ENCODE measurements at places on chromosomes 1 and 21.

- no peak for DNase-seq
Observed at GRCh38 chr1:1543706-1544099, 3.3 kb upstream of the TMEM240 start.

DNA sequence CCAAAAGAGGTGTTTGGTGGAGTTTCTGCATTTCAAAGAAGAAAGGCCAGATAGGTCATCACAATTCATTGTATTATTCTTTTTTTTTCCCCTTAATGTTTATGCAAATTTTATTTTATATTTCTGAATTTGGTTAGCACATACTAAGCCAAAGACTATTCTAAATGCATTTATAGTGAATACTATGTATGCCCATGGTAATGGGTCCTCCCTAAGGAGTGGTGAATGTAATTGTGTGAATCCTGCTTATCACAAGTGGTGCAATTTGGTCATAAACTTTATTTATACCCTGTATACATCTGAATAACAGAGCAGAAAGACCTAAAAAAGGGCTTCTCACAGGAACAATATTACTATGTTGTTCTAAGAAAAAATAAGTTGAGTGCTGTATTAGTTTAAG, 99.1 kb downstream of the CD247 start:
- DNase-seq, result no peak

- no peak for DNase-seq
Observed at GRCh38 chr1:4127592-4128140, 227.6 kb upstream of the C1orf174 start.

GRCh38 chr1:147551036-147551435, 9.7 kb downstream of the BCL9 start:
- no peak for DNase-seq

DNA sequence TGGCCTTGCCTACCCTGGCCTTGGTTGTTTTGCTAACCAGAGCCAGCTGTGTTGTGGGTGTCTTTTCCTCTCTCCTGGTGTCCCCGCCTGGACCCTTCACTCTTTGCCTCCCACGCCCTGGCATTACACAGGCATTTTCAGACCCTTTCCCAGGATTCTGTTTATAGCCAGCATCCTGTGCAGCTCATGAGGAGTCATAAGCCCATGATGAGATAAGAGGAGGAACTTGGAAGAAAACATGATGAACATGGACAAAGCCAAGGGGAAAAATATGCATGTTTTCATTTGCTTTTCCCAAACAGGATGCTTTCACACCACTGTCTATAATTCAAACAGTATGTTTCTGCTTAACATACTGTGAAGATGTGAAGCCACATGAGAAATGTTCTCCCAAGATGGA, 18.7 kb upstream of the WARS2 start:
- peak; percentile 51 for DNase-seq

- no peak for DNase-seq
Observed at GRCh38 chr1:33610864-33611455, 138.5 kb downstream of the ZSCAN20 start.

GRCh38 chr1:234892642-234893041, 236.0 kb downstream of the TOMM20 start:
- no peak for DNase-seq

- DNase-seq, result no peak
Observed at GRCh38 chr1:105591681-105592080, 1464.8 kb upstream of the PRMT6 start.

- DNase-seq, result peak; percentile 54
Observed at GRCh38 chr21:39612233-39613040, at the start of gene B3GALT5. B3GALT5 (plus strand) TSS chr21:39612940; CDS start chr21:39660560, 47,620 bp downstream.

- no peak for DNase-seq
Observed at GRCh38 chr1:158646465-158646864, 40.0 kb downstream of the SPTA1 start.

- DNase-seq, result peak; percentile 67
Observed at GRCh38 chr1:16612332-16613172, 812 bp downstream of the NBPF1 start.

GRCh38 chr21:35924714-35925301, 135.5 kb downstream of the SETD4 start:
- DNase-seq, result peak; percentile 77

- DNase-seq, result no peak
Observed at GRCh38 chr1:109067883-109068282, 7.9 kb downstream of the TAF13 start.

DNA sequence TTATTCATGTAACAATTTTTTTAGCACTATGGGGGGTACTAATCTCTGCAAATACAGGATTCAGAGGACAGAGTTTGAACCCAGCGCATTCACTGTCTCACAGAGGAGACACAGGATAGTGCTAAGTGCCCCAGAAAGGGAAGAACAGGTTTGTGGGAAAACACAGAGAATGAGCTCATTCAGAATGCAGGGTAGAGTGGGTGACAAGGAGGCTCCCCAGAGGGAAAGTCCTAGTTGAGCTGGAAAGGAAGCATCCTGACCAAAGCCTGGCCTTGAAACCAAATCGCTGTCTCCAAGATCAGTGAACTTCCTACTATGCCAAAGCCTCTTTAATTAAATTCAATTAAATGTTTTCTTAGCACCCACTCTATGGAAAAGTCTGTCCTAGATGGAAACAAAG, 19.0 kb upstream of the RGS2 start:
- DNase-seq, result no peak

- no peak for DNase-seq
Observed at GRCh38 chr1:24596401-24596880, 40.6 kb downstream of the NCMAP start.

DNA sequence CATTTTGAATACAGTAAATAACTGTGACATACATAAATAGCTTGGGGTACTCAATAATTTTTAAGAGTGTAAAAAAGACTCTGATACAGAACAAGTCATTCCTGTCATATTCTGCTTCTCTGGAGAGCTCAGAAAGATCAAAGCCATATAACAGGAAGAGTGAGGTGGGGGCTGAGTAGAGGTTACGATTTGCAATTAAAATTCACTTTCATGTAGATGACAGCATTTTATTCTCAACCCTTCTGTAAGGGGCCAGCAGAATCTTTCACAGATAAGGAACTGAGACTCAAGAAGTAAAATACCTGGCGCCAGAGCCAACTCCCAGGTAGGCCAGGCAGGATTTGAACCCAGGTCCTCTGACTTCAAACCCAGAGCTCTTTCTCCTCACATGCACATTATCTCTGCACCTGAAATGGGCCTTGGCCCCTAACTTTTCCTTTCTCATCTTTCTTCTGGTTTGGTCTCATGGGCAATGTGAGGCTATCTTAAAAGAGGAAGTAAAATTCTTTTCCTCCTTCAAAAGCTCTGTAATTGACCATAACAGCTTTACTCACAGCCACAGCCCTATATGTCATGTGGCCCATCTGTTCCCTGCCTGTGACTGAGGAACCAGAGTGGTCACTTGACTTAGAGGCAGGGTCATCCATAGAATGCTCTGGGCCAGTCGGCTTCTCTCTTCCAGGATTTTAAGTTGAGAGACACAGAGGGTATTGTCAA, 80.9 kb upstream of the SYT6 start:
- no peak for DNase-seq

DNA sequence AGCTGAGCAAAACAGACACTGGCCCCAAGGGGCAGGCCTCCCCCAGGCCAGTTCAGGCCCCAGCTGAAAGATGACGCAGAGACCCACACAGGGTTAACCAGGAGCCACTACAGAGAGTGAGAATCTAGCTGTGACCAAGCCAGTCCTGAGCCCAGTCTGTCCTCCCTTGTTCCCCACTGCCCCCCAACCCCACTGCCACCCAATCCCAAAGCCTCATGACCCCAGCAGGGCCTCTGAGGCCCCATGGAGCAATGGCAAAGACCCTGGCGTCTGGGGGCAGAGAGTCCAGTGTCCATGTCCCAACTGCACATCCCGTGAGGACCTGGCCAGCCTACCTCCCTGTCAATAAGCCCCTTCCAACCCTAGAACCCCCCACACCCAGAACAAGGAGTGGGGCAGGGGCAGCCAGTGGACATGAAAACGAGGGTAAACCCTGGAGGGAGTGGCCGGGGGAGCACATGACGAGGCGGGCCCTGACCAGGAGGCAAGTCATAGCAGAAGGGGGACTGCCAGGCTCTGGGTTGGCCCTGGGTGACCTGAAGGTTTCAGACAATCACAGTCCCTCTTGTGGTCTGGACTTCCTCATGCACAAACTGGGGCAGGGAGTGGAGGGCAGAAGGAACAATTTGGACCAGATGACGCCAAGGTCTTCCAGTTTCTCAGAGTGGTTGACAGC, 100.5 kb downstream of the GLIS1 start:
- DNase-seq, result no peak

- DNase-seq, result no peak
Observed at GRCh38 chr1:244082969-244083368, 31.9 kb downstream of the ZBTB18 start.

DNA sequence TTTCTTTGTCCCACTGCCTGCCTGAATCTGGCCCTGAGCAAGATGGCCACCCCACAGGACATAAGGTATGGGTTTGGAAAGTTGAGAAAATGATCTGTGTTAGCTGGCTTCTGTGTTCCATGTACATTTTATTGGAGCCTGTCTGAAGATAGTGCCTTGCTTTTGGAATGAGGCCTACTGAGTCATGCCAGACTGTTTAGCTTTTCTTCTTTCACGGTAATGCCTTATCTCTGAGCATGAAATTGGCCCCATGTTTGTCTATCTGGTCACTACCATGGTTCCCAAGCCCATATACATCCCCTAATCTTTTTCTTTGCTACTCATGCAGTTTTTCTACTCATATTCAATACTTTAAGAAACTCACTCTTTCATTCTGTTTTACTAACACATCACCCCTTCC, 85.1 kb upstream of the LMO4 start:
- peak; percentile 7 for DNase-seq

GRCh38 chr1:215256936-215257679, 174.6 kb downstream of the KCNK2 start:
- peak; percentile 34 for DNase-seq

- no peak for DNase-seq
Observed at GRCh38 chr1:119737040-119737682, 25.4 kb downstream of the PHGDH start.

GRCh38 chr1:182032251-182032650, 29.3 kb downstream of the ZNF648 start:
- DNase-seq, result no peak

DNA sequence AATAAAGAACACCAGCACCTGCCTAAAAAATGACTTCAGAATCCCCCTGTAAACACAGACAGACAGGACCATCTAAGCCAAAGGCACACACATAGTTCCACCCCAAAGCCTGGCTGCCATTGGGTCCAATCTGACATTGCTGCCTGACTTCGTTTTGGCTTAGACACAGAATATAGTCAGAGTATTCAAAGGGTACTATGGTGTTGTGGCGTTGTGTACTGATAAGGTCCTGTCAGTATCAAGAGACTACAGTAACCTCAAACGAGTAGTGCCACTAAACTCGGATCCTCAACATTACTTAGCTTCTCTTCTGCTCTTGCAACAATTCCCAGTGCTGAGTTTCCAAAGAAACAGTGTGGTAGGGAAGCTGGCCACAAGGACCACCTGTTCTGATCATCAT, 169.3 kb upstream of the NR5A2 start:
- DNase-seq, result no peak

DNA sequence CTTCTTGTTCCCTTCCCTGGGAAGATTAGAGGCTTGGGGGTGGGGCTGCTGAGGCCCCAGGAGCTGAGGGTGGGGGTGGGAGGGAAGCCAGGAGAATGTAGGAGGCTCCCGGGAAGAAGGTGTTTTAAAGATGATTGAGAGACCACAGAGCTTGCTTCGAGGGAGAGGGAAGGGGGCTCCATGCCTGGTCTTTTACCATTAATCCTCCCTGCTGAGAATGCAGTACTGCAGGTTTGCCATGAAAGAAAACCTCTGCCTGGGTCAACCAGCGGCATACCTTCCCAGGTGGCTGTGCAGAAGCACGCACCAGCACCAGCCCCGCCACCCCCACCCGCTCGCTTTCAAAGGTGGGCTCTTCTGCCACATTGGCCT, 15.4 kb downstream of the ABCA4 start:
- DNase-seq, result no peak

DNA sequence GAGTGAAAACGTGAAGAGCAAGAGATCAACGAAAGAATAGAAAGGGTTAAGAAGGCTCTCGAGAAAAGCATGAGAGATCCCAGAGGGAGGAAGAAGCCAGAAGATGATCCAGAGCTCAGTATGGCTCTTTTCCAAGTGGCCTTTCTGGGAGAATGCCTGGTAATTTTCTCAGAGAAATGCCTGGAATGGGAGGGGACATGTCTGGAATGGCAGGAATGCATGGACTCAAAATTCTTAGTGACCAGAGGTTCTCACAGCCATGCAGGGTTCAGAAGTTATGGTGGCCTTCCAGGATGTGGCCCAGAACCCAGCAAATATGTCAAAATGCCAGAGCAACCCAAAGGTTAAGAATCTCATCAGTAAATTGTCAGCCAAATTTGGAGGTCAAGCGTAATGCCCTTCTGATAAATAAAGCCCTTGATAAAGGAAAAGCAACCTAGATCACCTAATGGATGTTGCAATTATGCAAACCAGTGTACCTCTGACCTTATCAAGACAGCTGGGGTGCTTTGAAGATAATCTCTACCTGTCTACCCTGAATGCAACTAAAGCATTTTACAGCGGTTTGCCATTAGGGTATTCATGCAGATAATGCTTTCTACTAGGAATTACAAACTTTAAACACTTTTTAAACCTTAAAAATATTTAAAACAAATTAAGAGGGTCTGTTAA, 53.1 kb downstream of the NBPF6 start:
- DNase-seq, result peak; percentile 93

- DNase-seq, result no peak
Observed at GRCh38 chr1:28249866-28250295, 9.4 kb upstream of the SESN2 start.

DNA sequence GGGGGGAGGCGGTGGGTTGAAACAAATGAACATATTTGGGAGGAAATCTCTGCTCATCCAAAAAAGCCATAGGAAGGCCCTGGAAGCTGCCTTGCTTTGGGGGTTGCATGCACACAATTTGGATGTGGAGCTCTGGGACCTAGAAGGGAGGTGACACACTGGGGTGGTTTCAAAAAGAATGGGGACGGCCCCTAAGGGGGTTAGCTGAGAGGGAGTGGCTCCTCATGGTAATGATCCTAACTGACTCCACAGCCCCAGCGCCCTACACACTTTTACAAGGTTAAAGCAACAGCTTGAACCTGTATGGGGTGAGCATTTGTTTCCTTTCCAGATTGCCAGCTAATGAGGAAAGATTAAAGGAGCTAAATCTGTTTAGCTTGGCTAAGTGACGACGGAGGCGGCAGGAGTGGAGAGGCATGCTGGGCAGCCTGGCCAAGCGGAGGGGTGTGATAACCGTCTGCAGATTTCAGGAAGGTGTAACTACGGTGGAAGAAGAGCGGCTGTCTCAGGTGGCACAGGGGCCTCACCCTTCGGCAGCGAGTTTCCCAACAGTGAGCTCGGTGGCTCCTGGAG, 107.3 kb downstream of the RNF220 start:
- no peak for DNase-seq

- no peak for DNase-seq
Observed at GRCh38 chr1:243316366-243316989, 60.6 kb downstream of the SDCCAG8 start.

GRCh38 chr21:38734646-38735365, 70.9 kb upstream of the ETS2 start:
- DNase-seq, result no peak

GRCh38 chr1:230940848-230941247, 37.8 kb downstream of the TTC13 start:
- peak; percentile 42 for DNase-seq
